ENCODE measurements at places on chromosomes 1 and 21.

DNA sequence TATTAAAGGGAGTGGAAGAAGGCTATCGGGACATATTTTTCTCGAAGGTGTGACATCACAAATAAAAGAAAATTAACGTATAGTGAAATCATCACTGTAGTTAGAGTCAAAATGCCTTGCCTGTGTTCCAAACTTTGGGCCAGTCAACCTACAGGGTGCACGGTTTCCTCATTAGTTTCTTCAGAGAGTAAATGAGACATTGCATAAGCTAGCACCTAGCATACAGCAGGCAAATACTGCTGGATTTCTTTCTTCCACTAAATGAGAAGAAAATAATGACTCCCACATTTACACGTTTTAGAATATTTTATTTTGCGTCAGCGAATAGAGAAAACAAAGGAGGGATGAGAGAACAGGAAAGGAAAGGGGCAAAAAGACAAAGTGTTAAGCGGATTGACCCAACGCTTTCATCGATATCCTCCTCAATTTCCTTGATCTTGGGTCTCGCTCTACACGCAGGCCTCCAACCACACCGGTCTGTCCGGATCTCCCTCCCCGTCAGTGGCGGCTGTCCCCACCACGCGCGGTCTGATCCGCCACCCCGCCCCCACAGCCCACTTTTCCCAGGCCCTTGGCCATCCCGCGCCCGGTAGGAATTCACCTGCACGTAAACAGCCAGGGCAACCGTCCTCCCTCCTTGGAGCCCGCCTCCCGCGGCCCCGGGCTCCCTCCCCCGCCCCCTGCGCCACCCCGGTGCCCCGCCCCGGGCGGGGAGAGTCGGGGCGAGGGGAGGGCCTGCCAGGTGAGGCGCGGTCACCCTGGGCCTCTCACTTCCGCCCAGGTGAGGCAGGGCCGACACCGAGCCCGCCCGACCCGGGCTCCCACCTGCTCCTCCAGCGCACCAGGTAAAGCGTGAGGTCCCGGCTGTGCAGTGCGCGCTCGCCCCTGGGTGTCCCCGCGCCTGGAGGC lies at the start of gene PATJ:
PATJ (plus strand) TSS at position 770 of the 909 bp plus-strand sequence. CDS start 20,413 bp downstream, outside the sequence.
- no peak for DNase-seq

- no peak for DNase-seq
Observed at GRCh38 chr1:162996261-162996660, 72.9 kb upstream of the RGS4 start.

GRCh38 chr1:236851871-236852270 lies 56.8 kb downstream of the MTR start:
- no peak for DNase-seq

DNA sequence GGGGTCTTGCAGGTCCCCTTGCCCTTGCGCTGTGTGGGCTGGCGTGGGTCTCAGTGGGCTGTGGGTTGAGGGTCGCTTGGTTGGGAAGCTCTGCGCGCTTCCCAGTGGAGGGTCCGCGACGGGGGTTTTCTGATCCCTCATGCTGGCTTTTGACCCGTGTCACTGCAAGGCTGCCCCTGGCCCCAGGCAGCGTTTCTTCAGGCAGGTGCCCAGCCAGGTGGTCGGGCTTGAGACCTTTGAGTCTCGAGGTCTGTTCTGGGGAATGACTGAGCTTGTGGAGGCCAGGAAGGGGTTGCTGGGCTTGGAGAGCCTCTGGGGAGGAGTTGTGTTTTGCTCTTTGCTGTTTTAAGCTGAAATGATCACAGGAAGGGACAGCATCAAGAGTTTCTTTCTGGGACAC lies 5.3 kb downstream of the SKI start:
- no peak for DNase-seq

Measured in NCI-H1694 (cell line).